ENCODE measurements at places on chromosomes 4 and X. TPM values are rescaled to one million over a fixed set of nuclear protein-coding genes. Genes with fewer than 3 reads are reported as not detected.

The NPFFR2 gene
- polyA plus RNA-seq: not detected

The SHOX gene
- polyA plus RNA-seq: not detected

The SYNPO2 gene
- 0.10 TPM for polyA plus RNA-seq

The MUC7 gene
- polyA plus RNA-seq: not detected

The ALAS2 gene
- polyA plus RNA-seq: not detected

The TLR2 gene
- not detected for polyA plus RNA-seq

All from neural cell (in vitro differentiated cells).